Right ventricle myocardium inferior (tissue), 1 donor: ENCODE measurements at places on chromosomes 3 and 15. TPM values are rescaled to one million over a fixed set of nuclear protein-coding genes. Genes with fewer than 3 reads are reported as not detected.

The COL7A1 gene
- total RNA-seq = 14.9 TPM

The AQP9 gene
- total RNA-seq = 1.5 TPM

The SEMA3G gene
- total RNA-seq = 12.3 TPM

DNA sequence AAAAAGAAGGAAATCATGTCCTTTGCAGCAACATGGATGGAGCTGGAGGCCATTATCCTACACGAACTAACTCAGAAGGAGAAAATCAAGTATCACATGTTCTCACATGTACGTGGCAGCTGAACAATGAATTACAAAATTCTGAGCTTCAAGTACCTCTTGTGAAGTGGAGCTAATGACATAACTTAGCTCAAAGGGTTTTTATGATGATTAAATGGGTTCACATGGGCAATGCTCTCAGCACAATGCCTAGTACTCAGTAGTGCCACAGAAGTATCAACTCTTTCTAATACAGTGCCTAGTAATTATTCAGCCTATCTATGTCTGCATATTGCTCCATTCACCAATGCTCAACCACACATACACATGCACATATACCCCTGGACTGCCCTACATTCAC is 407.5 kb upstream of the WNT5A start:
- no peak for DNase-seq

- no peak for DNase-seq
Measured at GRCh38 chr15:36175741-36176291, 403.6 kb upstream of the CDIN1 start.

GRCh38 chr3:88248658-88249057 is 98.9 kb downstream of the C3orf38 start:
- DNase-seq = no peak
